GM06990 (cell line): ENCODE measurements at places on chromosomes 2 and 18.

DNA sequence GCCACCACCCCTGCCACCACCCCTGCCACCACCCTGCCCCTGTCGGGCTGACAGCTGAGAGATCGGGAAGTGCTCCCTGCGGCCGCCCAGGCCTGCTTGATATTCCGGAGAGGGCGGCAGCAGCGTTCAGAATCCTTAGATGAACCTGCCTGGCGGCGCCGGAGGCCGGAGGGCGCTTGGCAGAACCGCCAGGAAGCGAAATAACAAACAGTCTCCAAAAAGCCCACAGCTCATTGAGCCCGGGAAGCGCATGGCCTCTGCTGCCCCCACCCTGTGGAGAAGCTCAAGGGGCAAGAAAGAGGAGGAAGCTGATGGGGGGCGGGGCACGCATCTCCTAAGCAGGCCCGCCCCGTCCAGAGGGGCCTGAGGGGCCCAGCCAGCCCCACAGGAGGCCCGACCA, 92.2 kb upstream of the MBOAT2 start:
- DNase-seq: no peak

- DNase-seq: no peak
Observed at GRCh38 chr2:106816974-106817373, 69.0 kb downstream of the ST6GAL2 start.

DNA sequence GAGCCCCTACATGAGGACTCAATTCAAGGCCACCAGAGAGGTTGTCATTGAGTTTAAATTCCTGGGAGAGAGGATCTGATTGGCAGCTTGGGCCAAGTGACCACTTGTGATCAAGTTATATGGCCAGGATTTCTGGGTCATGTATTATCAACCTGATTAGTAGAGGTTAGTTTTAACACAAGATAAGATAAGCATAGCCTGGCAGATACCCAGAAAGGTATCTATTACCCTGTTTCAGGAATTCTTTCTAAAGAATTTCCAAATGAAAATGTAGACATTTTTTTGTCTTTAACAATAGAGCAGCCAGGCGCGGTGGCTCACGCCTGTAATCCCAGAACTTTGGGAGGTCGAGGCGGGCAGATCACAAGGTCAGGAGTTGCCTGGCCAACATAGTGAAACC, 50.5 kb downstream of the BABAM2 start:
- no peak for DNase-seq

DNA sequence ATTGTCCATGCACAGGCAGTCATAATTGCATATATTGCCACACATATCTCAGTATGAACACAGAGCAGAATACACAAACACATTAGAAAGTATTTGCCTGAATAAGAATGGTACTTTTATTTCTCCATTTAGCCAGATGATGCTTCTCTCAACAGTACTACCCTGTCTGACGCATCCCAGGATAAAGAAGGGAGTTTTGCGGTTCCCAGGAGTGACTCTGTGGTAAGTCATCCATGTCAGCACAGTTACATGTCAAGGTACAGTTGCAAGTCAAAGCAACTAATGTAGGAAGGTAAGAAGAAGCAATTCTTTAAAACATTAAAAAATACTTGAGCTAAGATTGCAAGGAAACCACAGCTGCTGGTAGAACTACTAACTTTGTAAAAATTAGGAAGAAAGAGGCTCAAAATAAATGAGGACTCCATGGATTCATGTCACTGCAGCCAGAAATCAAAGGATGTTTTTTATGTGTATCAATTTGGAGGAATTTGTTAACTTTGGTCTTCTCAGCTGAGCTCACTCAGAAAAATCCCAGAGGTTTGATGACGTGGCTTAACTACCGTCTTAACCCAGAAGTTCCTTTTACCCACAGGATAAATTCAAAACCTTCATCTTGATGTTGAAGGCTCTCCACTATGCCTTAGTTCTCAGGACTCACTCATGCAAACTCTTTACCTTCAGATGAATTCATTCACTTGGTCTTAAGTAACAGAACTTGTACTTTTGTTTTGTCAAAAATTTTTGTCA, 130.3 kb downstream of the ARHGAP28 start:
- DNase-seq: no peak

DNA sequence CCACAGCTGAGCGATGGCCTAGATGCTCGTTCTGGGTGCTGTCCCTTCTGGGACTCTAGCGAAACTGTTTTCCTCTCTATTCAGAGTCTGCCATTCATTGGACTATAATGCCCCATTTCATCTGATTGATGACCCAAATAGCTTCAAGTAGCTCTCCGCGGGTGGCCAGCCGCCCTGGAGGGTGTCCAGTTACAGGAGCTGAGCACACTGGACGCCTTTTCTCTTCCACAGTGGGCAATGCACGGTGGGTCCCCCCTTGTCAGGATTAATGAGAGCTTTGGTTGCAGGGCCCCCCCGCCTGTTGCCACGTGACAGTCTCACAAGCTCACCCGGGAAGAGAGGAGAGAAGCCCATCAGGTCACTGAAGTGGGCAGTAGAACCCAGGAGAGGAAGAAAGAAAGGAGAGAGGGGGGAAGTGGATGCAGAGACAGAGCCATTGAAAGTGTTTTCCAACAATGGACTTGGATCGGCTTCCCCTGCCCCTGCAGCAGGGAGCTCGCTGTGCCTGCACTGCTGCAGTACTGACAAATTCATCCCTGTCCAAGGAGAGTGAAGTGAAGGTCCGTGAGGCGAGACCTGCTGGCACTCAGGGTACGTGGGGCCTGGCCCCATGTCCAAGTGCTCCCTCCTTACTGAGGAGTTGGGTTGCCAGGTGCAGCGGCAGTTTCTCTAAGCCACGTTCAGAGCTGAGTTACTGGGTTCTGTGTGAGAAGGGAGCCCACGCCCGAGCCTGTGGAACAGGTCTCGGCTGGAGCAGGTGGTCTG, 44.8 kb downstream of the DIPK1C start:
- DNase-seq: no peak

DNA sequence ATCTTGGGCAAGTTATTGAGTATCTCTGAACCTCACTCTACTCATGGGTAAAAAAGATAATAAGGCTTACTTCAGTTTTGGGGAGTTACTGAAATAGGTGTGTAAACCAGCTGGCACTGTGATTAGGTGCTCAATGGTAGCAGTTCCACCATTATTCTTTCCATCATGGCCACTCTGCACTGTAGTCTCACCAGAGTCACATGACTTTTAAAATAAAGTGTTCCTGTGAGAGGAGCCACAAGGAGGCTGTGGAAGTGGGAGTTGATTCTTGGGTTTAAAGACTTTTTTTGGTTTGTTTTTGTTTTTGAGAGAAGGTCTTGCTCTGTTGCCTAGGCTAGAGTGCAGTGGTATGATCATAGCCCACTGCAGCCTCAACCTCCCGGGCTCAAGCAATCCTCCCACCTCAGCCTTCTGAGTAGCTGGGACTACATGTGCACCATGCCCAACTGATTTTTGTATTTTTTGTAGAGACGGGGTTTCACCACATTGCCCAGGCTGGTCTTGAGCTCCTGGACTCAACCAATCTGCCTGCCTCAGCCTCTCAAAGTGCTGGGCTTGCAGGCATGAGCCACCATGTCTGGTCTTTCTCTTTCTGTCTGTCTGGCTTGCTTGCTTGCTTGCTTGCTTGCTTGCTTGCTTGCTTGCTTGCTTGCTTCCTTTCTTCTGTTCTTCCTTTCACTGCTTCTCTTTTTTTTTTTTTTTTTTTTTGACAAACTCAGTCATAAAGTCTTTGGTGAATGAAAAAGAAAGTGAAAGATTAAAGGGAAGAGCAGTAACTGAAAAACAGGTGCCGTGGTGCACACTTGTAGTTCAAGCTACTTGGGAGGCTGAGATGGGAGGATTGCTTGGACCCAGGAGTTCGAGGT, 21.2 kb upstream of the ACVR1 start:
- DNase-seq: peak; percentile 31

DNA sequence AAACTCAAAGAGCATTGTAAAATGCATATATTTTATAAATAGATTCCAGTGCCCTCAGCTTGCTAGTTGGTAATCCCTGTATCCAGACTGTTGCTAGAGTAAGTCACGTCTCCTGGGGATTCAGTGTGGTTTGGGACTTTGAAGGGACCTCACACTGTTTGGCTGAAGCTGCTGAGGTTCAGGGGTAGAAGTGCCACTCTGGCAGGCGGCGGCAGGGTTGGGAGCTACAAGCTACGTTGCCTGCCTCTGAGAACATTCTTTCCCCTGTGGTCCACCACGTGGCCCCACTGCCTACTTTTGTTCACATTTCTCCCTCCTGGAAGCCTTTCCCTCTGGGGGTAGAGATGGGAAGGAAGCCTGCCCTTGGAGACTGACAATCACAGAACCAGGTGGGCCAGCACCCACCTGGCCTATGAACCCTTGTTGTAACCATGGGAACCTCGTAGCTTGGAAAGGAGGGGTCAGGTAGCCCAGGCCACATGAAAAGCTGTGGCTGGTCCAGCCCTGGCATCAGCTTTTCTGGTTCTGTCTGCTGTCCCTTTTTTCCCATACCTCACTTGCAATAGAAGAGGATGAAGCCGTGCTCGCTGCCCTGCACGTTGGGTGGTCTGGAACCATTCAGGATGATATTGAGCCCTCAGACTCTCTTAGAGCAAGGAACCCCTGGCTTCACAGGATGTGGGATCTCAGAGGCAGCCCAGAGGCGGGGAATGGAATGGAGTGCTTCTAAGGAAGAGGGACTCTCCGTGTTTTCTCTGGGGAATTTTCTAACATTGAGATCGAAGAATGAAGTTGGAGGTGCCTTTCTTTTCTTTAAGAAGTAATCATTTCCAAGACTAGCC, 2.9 kb downstream of the RNF144A start:
- no peak for DNase-seq

GRCh38 chr18:31232775-31233424, 70.2 kb upstream of the DSC1 start:
- DNase-seq: no peak

DNA sequence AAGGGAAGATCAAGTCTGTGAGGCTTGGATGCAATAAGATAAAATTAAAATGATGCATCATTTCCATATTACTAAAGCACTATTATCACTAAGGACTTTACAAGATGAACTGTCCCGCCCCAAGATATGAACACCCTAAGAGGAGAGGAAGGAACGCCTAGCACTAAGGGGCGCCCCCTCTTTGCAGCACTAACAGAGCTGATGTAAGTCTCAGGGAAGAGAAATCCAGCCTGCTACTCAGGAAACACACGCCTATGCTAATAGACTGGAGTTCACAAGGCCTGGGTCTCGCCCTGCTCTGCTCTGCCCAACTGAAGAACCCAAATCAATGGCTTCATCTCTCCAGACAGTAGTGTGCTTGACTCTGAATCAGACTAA, 6.1 kb downstream of the INO80C start:
- DNase-seq: no peak

DNA sequence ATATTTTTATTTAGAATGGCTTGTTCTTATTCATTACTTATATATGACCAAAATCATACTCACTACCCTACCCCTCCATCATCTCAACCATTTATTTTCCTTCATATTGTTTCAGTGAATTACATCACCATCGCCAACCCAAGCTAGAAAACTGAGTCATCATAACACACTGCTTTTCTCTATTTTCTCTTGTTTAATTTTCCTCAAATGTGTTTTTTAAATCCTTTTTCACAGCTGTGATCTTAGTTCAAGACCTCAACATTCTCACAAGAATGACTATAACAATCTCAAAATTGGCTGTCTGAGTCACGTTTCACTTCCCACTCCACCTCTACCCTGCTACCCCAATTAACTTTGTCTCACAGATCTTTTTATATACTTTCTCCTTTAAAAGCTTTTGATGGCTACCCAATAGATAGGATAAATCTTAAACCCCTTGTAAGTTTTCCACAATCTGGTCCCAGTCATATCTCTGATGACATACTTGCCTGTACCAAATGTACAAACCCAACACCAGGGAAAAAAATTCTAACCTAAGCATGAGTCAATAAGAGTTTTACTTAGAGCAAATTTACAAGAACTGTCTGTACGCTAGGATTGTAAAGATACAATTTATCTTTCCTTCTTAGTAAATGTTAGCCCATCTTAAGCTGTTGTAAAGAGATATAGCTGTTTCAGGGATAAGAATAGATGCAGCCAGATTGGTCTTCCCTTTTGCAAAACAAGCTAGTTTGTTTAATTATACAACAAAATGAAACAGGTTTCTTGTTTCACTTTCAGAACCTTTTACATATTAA, 635.1 kb upstream of the SLC39A10 start:
- DNase-seq: peak; percentile 9

DNA sequence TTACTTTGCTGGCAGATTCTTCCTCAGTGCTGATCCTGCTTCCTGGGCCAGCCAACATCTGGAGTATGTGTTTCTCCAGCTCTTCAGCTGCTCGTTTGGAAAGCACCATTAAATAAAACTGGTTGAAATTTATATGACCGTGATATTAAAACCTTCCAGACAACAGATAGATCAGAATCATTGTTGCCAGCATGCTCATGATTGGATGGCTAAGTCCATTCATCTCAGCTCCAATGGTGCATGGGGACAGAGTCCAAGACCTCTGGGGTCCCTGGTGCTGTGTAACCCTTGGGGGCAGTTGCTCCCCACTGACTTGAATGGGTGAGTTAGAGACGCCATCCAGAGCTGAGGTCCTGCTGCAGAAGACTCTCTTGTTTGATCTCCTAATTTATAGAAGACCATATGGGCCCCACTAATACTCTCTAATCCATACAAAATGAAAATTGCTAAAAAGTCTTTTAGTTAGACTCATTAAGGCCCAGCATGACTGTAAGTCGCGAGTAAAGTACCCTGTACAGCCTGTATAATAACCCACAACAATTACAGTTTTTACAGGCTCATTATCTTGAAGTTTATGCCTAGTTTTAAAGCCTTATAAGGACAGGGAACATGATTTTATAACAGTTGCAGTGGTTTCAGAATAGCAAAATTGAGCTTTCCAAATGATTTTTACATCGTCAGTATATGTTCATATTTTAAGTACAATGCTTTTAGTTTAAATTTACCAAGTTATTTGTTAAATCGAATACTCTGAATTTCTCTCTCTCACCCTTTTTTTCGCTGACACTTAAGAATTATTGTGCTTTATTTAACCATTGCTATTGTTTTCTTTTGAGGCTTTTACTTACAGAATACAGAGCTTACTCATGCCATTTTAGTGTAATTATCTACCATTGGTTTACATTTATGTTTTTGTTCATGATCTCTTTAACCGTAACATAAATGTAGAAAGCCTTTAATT, 60.0 kb downstream of the CABLES1 start:
- DNase-seq: no peak

- DNase-seq: no peak
Observed at GRCh38 chr18:8948011-8948410, 154.5 kb upstream of the NDUFV2 start.

GRCh38 chr18:10349561-10349960, 104.9 kb upstream of the APCDD1 start:
- DNase-seq: no peak
